NCI-H2029 (cell line): ENCODE measurements at places on chromosomes 2 and 18.

DNA sequence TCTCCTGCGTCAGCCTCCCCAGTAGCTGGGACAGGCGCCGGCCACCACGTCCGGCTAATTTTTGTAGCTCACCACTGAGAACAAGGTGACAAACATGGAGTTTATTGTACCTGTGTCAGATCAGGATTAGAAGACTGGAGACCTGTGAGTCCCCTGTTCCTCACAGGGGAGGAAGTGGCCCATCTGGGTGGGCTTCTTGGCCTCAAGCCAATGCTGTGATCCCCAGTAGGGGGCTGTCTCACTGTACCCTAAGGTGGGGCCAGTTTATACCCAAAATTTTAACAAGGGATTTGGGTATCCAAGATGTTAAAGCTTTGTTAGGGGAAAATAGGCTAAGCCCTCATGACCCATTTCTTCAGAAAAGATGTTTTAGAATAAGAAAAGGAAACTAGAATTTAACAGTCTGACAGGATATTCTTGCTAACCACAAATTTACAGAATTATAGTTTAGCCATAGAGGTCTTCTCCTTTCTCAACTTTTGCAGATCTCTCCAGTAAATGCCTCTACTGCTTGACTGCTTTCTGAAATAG lies 16.3 kb downstream of the PCBP1 start:
- DNase-seq: no peak

GRCh38 chr18:45221363-45221762 lies 393.9 kb upstream of the SLC14A2 start:
- DNase-seq: no peak

GRCh38 chr2:203412546-203413331 lies 84.5 kb downstream of the ABI2 start:
- DNase-seq: no peak

- DNase-seq: no peak
Observed at GRCh38 chr18:73408469-73408868, 540.7 kb upstream of the NETO1 start.

DNA sequence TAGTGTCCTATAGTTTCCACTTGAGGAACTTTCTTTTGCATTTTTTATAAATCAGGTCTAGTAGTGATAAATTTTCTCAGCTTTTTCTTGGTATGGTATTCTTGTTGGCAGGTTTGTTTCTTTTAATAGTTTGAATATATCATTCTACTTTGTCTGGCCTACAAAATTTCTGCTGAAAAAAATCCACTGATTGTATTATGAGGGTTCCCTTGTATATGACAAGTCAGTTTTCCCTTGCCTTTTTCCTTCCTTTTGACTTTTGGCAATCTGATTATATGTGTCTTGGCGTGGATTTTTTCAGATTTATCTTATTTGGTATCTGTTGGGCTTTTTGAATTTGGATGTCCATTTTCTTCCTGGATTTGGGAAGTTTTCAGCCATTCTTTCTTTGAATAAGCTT lies 41.9 kb downstream of the MOCOS start:
- no peak for DNase-seq

GRCh38 chr2:127023504-127023903 lies 83.5 kb downstream of the BIN1 start:
- DNase-seq: no peak

DNA sequence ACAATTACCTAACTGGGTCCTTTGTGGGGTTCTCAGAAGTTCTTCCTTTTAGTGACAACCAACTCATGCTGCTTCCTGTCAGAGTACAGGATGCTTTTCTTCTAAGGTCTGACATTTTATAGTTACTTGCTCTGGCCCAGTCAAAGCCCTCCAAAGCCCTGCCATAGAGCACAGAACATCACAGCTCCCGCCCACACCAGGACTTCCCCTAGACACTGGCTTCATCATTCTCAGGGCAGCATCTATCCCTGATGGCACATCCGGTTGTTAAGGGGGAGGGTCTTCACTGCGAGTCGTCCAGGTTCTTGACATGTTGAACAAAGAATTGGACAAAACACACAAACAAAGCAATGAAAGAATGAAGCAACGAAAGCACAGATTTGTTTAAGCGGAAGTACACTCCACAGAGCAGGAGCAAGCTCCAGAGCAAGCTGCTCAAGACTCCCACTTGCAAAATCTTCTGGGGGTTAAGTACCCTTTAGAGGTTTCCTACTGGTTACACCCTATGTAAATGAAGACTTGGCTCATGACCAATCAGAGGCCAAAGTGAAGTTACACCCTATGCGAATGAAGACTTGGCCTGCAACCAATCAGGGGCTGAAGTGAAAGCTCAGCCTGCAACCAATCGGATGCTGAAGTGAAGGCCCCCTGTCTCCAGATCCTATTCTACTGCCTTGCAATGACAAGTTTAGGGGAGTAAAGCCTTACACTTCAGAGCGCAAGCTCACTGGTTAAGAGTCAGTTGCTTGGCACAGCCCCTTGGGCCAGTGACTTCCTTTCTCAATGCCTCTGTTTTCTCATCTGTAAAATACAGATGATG lies 79.0 kb downstream of the HDAC4 start:
- DNase-seq: no peak

GRCh38 chr18:79395308-79395640 lies 456 bp upstream of the NFATC1 start:
- DNase-seq: no peak

GRCh38 chr2:28997237-28997846 lies 16.2 kb downstream of the TOGARAM2 start:
- no peak for DNase-seq

GRCh38 chr2:25903216-25903776 lies 25.0 kb upstream of the ASXL2 start:
- DNase-seq: no peak

DNA sequence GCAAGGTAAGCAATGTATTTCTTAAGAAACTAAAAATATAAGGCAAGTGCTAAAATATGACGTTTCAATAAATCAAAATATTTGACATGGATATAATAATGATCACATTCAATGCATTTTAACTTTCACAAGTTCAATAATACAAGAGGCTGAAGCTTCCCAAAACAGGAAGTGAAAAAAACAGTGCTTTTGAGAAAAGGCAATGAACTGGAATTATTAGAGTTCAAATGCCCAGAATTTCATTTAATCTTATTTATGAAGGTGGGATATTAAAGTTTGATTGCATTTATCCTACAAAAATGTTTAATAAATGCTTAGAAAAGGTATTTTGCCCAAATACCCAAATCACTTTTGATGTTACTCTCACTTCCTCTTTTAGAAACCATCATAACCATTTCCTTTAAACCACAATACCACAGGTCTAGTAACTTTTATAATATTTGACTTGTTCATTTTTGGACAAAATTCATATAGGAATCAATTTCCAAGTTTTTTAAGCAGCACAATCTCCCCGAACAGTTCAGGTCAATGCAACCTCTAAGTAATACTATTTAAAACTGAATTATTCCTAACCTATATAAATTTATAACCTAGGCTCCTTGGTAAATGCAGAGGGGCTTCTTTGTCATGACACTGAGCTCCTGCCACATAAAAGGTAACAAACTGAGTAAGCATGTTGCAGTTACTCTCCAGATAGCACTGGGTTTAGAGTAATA lies 2.1 kb downstream of the NCKAP1 start:
- DNase-seq: no peak

DNA sequence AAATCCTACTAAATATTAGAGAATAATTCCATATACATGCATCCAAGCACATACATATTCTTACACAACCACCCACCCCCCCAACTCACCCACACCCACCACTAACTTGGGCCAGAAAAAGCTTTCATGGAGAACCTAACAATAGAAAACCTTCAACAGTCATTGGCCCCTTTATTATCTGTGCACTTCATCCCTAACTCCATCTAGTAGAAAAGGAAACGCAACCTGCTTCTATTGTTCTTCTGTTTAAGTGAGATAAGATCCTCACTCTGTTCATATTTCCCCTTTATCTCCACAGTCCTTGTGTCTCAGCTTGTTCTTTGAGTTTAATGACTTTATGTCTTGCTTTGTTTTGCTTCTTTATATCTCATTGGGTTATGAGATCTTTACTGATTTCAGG lies 1740.2 kb upstream of the CELF4 start:
- DNase-seq: no peak

GRCh38 chr2:159154366-159154765 lies 132.1 kb downstream of the WDSUB1 start:
- DNase-seq: no peak

- DNase-seq: no peak
Observed at GRCh38 chr2:18896125-18896764, 306.9 kb upstream of the NT5C1B start.

DNA sequence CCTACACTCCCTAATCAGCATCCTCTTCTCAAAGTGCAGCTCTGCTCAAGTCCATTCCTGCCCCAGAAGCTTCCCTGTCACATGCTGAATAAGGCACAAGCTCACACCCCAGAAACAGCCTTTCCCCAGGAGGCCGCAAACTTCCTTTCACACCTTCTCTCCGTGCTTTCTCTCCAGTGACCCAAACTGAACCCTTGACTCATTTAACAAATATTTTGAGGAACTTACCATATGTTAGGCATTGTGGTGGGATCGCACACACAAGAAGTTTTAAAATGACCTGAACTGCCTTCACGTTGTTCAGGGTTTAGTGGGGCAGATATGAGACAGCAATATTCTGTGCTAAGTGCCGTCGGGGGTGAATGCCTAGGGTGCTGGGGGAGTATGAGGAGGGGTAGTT lies 161.3 kb downstream of the INSIG2 start:
- DNase-seq: no peak

GRCh38 chr2:227188292-227188691 lies 23.9 kb downstream of the COL4A3 start:
- DNase-seq: no peak

DNA sequence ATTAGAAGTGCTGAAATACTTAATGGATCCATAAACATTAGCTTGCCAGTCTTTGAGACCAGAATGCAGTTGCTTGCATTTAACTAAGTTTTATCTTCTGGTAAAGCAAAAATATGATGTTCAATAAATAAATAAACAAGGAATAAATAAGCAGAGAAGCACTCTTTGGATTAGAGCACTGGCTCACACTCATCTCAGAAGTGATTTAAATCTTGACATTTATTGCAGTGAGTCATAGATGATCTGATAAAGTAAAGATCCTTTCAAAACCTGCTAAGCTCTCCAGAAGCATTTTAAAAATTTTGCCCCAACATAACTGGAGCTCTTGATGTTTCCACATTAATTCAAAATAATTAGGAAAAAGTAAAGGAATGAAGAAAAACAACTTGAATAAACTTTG lies 66.8 kb downstream of the KYNU start:
- DNase-seq: no peak

DNA sequence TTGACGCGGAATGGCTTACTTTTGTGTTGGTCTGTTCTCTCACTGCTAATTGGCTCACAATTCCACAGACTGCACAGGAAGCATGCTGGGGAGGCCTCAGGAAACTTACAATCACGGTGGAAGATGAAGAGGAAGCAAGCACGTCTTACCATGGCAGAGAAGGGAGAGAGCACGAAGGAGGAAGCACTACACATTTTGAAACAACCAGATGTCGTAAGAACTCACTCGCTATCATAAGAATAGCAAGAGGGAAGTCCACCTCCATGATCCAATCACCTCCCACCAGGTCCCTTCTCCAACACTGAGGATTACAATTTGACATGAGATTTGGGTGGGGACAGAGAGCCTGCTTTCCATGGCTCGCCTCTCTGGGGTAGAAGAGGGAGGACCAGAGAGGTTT lies 106.2 kb downstream of the KCNF1 start:
- DNase-seq: no peak

- peak; percentile 19 for DNase-seq
Observed at GRCh38 chr2:224584785-224585210, 365 bp downstream of the CUL3 start.

DNA sequence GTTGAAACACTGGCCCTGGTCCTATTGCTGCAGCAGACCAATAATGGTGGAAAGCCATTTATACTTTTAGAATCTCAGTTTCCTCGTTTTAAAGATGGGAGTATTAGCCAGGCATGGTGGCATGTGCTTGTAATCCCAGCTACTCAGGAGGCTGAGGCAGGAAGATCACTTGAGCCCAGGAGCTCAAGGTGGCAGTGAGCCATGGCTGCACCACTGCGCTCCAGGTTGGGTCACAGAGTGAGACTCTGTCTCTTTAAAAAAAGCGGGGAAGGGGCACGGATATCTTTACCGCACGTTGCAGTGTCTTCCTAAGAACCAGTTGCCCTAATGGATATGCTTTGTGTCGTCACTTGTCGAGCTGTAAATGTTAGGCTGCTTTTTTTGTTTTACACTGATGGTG lies 8.3 kb downstream of the MTCL1 start:
- no peak for DNase-seq

DNA sequence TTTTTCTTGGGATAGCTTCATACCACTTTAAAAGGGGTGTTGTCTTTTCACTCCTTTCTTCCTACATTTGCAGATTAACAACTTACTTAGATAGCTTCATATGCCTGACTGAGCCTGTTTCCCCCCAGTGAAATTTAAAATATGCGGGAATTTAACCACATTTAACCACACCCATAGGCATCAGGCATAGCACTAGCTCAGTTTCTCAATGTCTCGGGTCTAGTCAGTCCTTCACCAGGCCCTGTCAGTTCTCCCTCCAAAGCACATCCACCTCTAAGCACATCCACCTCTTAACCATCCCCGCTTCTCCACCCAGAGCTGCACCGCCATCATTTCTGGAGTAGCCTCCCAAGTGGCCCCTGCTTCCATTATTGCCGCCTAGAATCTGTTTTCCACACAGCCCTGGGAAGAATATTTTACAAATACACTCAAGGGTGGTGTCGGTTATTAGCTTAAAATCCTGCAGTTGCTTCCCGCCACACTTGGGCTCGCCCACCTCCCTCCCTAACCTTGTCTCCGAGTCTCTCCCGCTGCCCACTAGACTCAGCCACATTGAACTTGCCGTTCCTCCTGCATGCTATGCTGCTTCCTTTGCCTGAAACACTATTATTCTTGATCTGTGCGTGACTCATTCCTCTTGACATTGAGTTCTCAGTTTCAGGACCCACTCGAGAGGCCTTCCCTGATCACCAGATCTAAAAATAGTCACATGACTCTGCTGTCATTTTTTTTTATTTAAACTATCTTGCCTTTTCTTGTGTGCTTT lies 68.3 kb downstream of the SPTBN1 start:
- peak; percentile 4 for DNase-seq

- no peak for DNase-seq
Observed at GRCh38 chr2:191867507-191867847, 20.6 kb upstream of the CAVIN2 start.

DNA sequence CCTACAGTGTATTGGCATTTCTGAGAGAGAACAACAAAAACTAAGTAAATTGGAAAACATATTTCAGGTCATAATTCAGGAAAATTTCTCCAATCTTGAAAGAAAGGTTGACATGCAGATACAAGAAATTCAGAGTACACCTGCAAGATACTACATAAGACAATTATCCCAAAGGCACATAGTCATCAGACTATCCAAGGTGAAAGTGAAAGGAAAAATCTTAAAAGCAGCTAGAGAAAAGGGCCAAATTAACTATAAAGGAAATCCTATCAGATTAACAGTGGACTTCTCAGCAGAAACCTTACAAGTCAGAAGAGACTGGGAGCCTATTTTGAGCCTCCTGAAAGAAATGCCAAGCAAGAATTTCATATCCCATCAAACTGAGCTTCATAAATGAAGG lies 449.0 kb upstream of the MMADHC start:
- DNase-seq: no peak
